ENCODE measurements at places on chromosomes 5 and 9.

DNA sequence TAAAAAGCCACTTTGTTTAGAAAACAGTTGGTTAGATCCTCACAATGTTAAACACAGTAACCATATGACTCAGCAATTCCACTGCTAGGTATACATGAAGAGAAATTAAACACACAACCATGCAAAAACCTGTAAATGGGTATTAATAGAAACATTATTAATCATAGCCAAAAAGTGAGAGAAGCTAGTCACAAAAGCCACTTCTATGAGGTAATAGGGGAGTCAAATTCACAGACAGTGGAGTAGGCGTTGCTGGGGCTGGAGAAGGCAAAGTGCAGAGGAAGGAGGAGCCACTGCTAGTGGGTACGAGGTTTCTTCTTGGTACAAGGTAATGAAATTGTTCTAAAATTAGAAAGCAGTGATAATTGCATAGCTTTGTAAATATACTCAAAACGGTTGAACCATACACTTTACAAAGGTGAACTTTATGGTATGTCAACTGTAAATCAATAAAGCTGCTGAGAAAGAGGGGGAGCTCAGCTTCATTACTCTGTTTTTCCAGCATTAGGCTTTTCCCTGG lies 364.4 kb downstream of the GADD45G start:
- DNase-seq: no peak
- no peaks in the 10 kb centered on the region for H3K36me3 ChIP-seq
- no peak overlapping the region for H3K4me3 ChIP-seq
- H3K27ac ChIP-seq: no peak overlapping the region

DNA sequence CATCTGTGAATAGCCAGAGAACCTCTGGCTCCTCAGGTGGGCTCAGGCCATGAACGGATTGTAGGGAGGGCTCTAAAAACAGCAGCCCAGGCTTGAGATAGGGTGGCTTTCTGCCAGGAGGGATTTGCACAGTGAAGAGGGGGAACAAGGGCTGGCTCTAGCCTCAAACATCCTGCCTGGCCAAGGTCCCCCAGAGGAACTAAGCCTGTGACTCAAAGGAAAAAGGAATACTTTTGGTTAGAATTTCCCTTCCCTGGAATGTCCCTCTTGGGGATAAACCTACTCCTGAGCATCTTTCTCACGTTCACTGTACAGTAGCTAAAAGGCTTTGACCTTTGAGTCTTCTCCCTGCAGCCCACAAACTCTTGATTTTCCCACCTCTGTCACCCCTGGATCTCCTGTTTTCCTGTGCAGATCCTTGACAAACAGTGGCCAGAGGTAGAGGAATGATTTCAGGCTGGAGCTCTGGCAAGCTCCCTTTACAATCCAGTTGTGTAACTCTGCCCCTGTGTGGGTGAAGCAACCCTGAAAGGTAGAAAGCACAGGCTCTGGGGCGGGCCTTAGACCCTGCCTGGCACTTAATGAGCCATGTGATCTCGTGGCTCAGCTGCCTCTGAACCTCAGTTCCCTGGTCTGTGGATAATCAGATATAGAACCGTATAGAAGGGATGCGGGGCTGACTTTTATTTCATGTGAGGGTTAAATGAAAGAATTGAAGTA lies 17.4 kb downstream of the SEC61B start:
- H3K27me3 ChIP-seq: no peaks in the 10 kb centered on the region
- H3K4me3 ChIP-seq: no peak overlapping the region
- H3K36me3 ChIP-seq: no peaks in the 10 kb centered on the region
- no peak for DNase-seq
- H3K27ac ChIP-seq: no peak overlapping the region

DNA sequence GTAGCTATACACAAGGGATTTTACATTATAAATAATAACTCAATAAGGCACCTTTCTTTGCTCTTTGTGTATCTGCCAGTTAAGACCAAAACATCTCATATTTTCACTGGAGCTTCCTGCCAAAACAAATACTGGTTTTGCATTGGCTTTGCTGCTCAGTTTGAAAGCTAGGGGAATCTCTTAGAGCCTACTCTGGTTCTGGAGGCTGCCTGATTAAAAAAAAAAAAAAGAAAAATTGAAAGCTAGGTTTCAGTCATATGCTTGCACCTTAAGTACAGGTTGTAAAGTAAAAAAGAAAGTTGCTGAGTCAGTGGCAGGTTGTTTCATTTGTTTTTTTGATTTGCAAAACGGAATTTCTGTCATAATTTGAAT lies 2.3 kb downstream of the DENND4C start:
- H3K36me3 ChIP-seq: no peaks in the 10 kb centered on the region
- no peak for DNase-seq
- peak overlapping the region; percentile 90 for H3K4me3 ChIP-seq

GRCh38 chr5:143440448-143441115 lies 37.1 kb upstream of the NR3C1 start:
- no peaks in the 10 kb centered on the region for H3K36me3 ChIP-seq
- H3K4me3 ChIP-seq: no peak overlapping the region
- no peak for DNase-seq
- no peaks in the 10 kb centered on the region for H3K4me1 ChIP-seq
- no peak overlapping the region for H3K27ac ChIP-seq

DNA sequence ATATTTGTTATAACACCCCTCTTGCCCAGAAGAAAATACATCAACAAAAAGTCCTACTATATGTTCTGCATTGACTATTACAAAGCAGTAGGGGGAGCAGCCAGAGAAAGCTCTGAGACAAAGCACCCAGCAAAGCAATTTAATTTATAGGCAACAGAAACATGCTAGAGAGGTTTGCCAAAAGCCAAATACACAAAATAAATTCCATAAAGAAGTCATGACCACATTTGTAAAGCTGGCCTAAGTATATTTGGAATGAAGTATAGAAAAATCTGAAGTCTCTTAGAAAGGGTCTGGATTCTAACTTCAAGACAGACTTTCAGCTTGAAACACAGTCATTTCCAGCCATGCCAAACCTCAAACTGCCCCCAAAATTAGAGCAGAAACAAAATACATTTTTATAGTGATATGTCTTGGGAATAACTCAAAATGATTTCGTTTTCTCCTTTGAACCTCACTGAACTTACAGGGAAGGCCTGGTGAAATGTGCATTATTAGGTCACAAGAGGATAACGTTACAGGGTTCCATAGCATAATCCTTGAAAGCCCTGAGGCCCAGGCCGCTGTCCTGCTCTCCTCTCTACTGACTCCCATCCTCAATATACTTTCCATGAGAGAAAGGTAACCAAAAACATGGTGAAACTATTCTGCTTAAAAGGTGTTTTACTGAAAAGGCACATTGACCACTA lies 451.8 kb downstream of the RAB3C start:
- no peaks in the 10 kb centered on the region for H3K36me3 ChIP-seq
- DNase-seq: no peak
- no peak overlapping the region for H3K4me3 ChIP-seq
- H3K27ac ChIP-seq: no peak overlapping the region

- no peak overlapping the region for H3K27ac ChIP-seq
- no peaks in the 10 kb centered on the region for H3K4me1 ChIP-seq
- H3K36me3 ChIP-seq: no peaks in the 10 kb centered on the region
- DNase-seq: peak; percentile 58
These were observed 304.4 kb upstream of the IRX4 start for GRCh38 chr5:2187156-2187555.

GRCh38 chr9:86469476-86470250 lies 115.5 kb upstream of the TUT7 start:
- no peaks in the 10 kb centered on the region for H3K4me1 ChIP-seq
- H3K27ac ChIP-seq: no peak overlapping the region
- H3K36me3 ChIP-seq: no peaks in the 10 kb centered on the region
- DNase-seq: no peak

DNA sequence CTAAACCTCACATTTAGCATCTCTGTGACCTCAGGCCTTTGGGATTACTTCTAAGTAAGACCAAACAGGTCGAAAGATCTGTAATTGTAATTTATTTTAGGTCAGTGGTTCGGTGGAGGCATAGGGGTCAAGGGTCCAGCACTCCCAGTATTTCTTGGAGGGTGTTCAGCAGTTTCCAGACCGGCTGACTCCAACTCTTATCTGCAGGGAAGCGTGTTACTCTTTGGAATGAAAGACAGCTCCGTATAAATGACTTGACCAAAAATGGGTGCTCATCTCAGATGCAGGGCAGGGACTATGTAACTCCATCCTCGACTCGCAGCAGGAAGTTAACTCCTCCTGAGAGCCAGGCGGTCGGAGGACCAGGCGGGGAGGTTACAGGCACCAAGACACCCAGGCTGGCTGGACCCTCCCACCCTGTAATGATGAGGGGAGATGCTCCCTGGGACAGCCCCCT lies 620 bp upstream of the VPS13A start:
- DNase-seq: no peak
- no peaks in the 10 kb centered on the region for H3K36me3 ChIP-seq
- peak overlapping the region; percentile 87 for H3K4me3 ChIP-seq

Measured in vagina (tissue), 2 donors.